ENCODE measurements at places on chromosomes 12 and 14. TPM values are rescaled to one million over a fixed set of nuclear protein-coding genes. Genes with fewer than 3 reads are reported as not detected.

GRCh38 chr12:83142914-83143313, 456.2 kb downstream of the TMTC2 start:
- no peaks in the 10 kb centered on the region for H3K27me3 ChIP-seq
- H3K4me3 ChIP-seq = no peak overlapping the region
- H3K36me3 ChIP-seq = no peaks in the 10 kb centered on the region
- H3K27ac ChIP-seq = no peak overlapping the region
- DNase-seq = no peak

DNA sequence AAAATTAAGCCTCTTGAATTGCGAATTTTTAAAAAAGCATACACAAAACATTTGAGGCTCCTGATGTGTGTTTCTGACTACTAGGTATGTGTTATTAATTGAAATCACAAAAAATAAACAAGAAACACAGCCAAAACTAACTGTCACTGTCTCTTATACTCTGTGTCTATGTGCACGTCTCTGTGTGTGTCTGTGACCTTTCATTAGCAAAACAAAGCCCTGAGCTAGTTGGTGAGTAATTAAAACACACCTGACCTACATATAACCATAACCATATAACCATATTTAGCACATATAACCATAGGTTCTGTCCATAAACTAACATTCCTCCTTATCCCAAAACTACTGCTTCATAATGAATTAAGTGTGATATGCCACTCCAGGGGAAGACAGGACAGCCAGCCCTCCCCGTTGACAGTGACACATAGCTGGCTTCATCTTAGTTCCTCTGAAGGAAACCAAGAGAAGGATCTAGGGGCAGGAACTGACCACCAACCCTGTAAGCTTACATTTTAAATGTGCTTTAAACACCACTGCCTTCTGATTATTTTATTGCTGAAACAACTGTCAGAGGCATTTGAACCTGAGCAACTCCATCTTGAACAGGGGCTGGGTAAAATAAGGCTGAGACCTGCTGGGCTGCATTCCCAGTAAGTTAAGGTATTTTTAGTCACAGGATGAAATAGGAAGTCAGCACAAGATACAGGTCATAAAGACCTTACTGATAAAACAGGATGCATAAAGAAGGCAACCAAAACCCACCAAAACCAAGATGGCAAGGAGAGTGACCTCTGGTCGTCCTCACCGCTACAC, 106.7 kb downstream of the PPP2R5E start:
- peak overlapping the region; percentile 95 for H3K27ac ChIP-seq
- H3K27me3 ChIP-seq = no peaks in the 10 kb centered on the region
- peaks cover 13% of the 10 kb centered on the region for H3K36me3 ChIP-seq
- no peak for DNase-seq
- H3K4me3 ChIP-seq = no peak overlapping the region

GRCh38 chr12:68904351-68904962, 28.5 kb downstream of the CPM start:
- no peaks in the 10 kb centered on the region for H3K27me3 ChIP-seq
- peaks cover 4% of the 10 kb centered on the region for H3K4me1 ChIP-seq
- no peaks in the 10 kb centered on the region for H3K36me3 ChIP-seq
- H3K27ac ChIP-seq = no peak overlapping the region

GRCh38 chr12:65948320-65949008, 124.2 kb downstream of the HMGA2 start:
- H3K27me3 ChIP-seq = no peaks in the 10 kb centered on the region
- peak; percentile 98 for DNase-seq
- H3K4me1 ChIP-seq = peaks cover 63% of the 10 kb centered on the region
- H3K27ac ChIP-seq = peak overlapping the region; percentile 96

DNA sequence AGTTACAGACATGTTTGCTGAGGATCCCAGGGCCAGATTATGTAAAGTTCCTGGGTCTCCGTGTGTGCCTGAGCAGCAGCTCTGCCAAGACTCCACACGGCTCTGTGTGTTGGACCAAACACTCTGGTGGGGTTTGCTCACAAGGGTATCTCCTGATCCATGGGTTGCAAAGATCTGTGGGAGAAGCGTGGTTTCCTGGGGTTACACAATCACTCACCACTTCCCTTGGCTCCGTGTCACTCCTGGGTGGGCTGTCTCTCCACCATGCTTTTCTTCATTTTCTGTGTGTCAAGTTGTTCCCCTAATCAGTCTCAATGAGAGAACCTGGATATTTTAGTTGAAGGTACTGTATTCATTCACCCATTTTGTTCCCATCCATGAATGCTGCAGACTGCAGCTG, 1088.8 kb downstream of the FSCB start:
- no peaks in the 10 kb centered on the region for H3K36me3 ChIP-seq
- H3K27me3 ChIP-seq = no peaks in the 10 kb centered on the region
- H3K4me1 ChIP-seq = no peaks in the 10 kb centered on the region
- no peak for DNase-seq
- no peak overlapping the region for H3K27ac ChIP-seq
- H3K4me3 ChIP-seq = no peak overlapping the region

- H3K4me3 ChIP-seq = no peak overlapping the region
- no peak for DNase-seq
- no peaks in the 10 kb centered on the region for H3K36me3 ChIP-seq
- H3K27ac ChIP-seq = no peak overlapping the region
Measured at GRCh38 chr12:130573766-130574165, 142.3 kb downstream of the RIMBP2 start.

DNA sequence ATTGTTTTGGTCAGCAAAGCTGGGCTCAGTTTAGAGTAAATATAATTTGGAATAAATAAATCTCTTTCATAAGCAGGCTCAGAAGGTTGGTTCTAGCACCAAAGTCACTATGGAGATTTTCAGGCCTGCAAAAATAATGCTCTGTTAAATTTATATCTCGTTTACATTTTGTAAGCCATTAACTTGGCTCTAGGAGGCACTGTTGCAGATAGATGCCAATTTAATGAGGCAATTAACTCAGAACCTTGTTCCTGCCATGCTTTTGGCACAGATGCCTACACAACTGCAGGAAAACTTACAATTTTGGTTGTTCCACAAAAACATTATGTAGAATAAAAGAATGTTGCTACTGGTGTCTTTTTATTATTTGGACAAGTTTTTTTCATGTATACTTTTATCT, 428.1 kb downstream of the FLRT2 start:
- no peak overlapping the region for H3K27ac ChIP-seq
- H3K36me3 ChIP-seq = no peaks in the 10 kb centered on the region

GRCh38 chr12:32697445-32697844, 18.3 kb downstream of the DNM1L start:
- no peak for DNase-seq
- H3K4me3 ChIP-seq = no peak overlapping the region
- peaks cover 26% of the 10 kb centered on the region for H3K36me3 ChIP-seq
- H3K4me1 ChIP-seq = peaks cover 9% of the 10 kb centered on the region
- H3K27ac ChIP-seq = peak overlapping the region; percentile 44

DNA sequence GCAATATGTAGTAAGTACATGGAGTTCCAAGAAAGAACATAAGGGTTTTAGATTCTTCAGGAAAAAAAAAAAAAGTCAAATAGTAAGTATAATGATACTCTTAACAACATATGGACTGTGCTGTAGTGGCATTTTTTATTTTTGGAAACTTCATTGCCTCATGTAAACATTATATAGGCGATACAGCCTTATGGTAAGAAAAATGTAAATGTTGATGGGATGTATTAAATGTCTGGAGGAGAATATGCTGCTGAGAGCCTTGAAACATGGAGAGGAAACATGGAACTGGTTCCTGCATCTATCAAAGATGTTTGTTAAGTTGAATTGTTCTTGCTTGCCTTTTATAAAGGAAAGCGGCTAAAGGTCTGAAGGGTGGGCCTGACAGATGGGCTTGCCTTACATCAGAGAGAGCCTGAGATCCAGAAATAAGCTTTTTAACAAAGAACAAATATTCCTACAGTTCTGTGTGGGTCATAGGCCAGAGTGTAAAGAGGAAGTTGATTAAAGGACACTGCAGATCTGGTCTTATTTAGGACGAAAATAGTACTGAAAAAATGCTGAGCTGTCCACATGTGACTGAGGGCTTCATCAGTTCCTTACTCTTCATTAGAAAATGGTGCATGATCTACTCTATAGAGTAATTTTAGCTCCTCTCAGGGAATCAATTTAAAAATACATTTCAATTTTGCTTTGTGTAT, 448.1 kb upstream of the DCN start:
- no peak overlapping the region for H3K4me3 ChIP-seq
- no peaks in the 10 kb centered on the region for H3K4me1 ChIP-seq
- H3K27ac ChIP-seq = no peak overlapping the region
- no peak for DNase-seq
- no peaks in the 10 kb centered on the region for H3K27me3 ChIP-seq
- peaks cover 8% of the 10 kb centered on the region for H3K36me3 ChIP-seq

DNA sequence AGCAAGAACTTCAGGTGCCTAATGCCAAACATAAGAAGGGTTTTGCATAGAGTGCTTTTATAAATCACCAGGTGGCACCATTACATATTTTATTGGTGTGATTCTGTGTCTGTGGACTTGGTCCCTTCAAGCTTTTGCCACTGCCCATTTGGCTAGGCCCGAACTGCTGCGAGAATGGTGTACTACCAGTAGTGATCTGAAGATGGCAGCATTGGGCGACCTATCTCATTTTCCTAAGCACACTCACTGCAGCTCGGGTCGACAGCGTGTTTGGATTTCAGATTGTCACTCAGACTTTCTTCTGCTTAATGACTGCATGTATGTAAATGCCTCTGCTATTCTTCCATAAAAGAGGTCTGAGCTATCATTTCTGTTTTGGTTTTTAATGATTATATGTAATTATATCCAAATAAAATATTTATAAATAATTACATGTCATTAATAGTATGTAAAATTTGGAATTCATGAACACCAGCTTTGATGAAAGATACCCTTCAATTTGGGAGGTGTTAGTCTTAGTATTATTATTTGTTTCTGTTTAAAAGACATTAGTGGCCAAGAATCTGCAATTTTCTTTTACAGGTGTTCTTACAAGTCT, 78.5 kb downstream of the TPH2 start:
- H3K36me3 ChIP-seq = peaks cover 6% of the 10 kb centered on the region
- peaks cover 2% of the 10 kb centered on the region for H3K4me1 ChIP-seq
- no peak overlapping the region for H3K27ac ChIP-seq

DNA sequence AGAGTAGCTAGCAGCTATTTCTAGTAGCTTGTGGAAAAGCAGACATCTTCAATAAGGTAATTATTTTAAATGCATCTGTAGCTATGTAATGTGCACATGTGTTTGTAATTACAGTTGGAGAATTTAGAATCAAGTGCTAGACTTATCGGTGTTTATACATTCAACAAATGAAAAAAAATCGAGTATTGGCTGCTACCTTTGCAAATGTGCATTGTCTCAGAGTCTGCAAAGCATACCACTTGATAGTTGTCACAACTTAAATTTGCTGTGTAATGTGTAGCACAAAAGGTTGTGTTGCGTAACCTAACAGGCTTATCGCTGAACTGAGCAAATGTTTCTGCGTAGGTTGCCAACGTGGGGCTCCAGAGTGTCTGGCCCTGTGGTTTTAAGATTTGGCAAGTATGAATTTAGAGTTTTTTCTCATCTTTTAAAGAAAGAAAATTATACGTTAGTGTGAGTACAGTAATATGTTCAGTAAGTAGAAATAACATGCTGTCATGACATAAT, 44.3 kb downstream of the TMTC2 start:
- no peaks in the 10 kb centered on the region for H3K27me3 ChIP-seq
- H3K36me3 ChIP-seq = no peaks in the 10 kb centered on the region
- no peak overlapping the region for H3K4me3 ChIP-seq
- H3K4me1 ChIP-seq = no peaks in the 10 kb centered on the region

- peaks cover 51% of the 10 kb centered on the region for H3K36me3 ChIP-seq
- no peak for DNase-seq
- no peak overlapping the region for H3K27ac ChIP-seq
- H3K4me1 ChIP-seq = no peaks in the 10 kb centered on the region
Measured at GRCh38 chr12:15644700-15645099, 144.5 kb downstream of the EPS8 start.

- no peak overlapping the region for H3K4me3 ChIP-seq
- peaks cover 55% of the 10 kb centered on the region for H3K27me3 ChIP-seq
- H3K4me1 ChIP-seq = peaks cover 5% of the 10 kb centered on the region
- H3K27ac ChIP-seq = no peak overlapping the region
Measured at GRCh38 chr14:104599446-104599845, 5.1 kb downstream of the TMEM179 start.

GRCh38 chr12:72144553-72144952, 127.6 kb upstream of the TRHDE start:
- DNase-seq = no peak
- H3K27ac ChIP-seq = no peak overlapping the region
- no peaks in the 10 kb centered on the region for H3K36me3 ChIP-seq

DNA sequence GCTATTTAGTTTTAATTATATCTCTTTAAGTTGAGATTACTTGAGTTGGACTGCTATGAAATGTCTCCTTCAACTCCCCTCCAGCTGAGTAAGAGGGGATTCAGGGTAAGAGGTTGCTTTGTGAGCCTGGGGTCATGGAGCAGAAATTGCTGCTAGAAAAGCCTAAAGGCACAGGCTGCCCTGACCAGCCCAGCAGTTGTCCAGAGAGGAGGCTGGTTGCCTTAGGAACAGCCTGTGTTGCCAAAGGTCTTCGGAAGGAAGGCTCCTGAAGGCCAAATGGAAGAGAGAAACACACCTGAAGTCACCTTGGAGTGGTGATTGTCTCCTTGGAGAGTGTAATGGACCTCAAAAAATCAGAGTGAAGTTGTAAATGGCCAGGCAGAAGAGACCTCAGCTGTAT, 235.5 kb upstream of the PDE3A start:
- no peak for DNase-seq
- H3K27me3 ChIP-seq = peaks cover 58% of the 10 kb centered on the region
- H3K4me1 ChIP-seq = no peaks in the 10 kb centered on the region
- H3K27ac ChIP-seq = no peak overlapping the region

DNA sequence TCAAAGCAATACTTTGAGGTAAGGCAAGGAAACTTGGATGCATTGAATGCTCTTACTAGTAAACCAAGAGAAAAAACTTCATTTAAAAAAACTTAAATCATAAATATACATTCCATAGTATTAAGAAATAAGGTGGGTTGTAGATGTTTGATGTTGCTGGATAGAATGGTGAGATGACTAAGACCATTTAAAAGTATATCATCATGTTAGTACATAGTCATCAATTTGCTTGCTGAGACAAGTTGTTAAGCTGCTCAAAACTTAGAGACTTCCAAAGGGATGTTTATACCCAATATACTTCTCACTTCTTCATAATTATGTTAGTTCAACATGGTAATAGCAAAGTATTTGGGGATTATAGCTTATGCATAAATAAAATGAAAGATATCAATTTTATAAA, 675.5 kb upstream of the MGAT4C start:
- no peak overlapping the region for H3K4me3 ChIP-seq
- H3K4me1 ChIP-seq = no peaks in the 10 kb centered on the region
- no peaks in the 10 kb centered on the region for H3K36me3 ChIP-seq
- DNase-seq = no peak

Gene FAM90A1
- not detected for total RNA-seq

Gene PMEL
- total RNA-seq = 0.59 TPM

Gene RILPL2
- 2.6 TPM for total RNA-seq

Gene LHX5
- total RNA-seq = not detected

Gene DIO3
- not detected for total RNA-seq

Gene STON2
- 23.5 TPM for total RNA-seq

Gene ATL1
- 3.2 TPM for total RNA-seq

Gene CLEC1B
- not detected for total RNA-seq

All from MCF 10A (cell line).